ENCODE measurements at places on chromosomes 7 and 10. TPM values are rescaled to one million over a fixed set of nuclear protein-coding genes. Genes with fewer than 3 reads are reported as not detected.

MRC1 gene
- total RNA-seq: 17.5 TPM

ZNF503 gene
- total RNA-seq: 2.1 TPM

PPP1R9A gene
- total RNA-seq: 0.74 TPM

SCD gene
- total RNA-seq: 238 TPM

COMTD1 gene
- 18.9 TPM for total RNA-seq

OPN1SW gene
- not detected for total RNA-seq

PRLHR gene
- not detected for total RNA-seq

CNNM1 gene
- total RNA-seq: not detected

MDFIC gene
- total RNA-seq: 19.8 TPM

PDK4 gene
- total RNA-seq: 1.8 TPM

COMMD3 gene
- 47.4 TPM for total RNA-seq

EBF3 gene
- 11.9 TPM for total RNA-seq

MUC3A gene
- total RNA-seq: not detected

SEMA3D gene
- total RNA-seq: 3.2 TPM

KCNMA1 gene
- total RNA-seq: not detected

PLAC9 gene
- 1.7 TPM for total RNA-seq

CLRN3 gene
- total RNA-seq: not detected

OSBPL3 gene
- total RNA-seq: 28.7 TPM

All from mammary microvascular endothelial cell (primary cell).